Stimulated activated CD8-positive, alpha-beta memory T cell treated with anti-CD3 and anti-CD28 coated beads, Interleukin-7, amount 100 ng/mL, for 24 hours (primary cell): ENCODE measurements at places on chromosomes 5 and 9.

- DNase-seq: no peak
Observed at GRCh38 chr9:114729706-114730105, 47.7 kb upstream of the TEX48 start.

DNA sequence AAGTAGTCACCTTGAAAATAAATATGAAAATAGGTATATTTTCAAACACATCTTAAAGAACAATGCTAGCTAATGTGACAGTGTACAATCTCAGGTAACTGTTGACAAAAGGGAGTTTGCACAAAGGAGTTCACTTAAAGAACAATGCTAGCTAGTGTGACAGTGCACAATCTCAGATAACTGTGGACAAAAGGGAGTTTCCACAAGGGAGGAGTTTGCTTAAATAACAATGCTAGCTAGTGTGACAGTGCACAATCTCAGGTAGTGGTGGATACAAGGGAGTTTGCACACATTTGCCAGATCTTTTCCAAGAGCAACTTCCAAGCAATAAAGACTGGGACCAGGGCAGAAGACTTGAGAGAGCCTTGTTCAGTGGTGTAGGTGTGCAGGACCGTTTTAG lies 442.9 kb upstream of the FTMT start:
- DNase-seq: no peak

DNA sequence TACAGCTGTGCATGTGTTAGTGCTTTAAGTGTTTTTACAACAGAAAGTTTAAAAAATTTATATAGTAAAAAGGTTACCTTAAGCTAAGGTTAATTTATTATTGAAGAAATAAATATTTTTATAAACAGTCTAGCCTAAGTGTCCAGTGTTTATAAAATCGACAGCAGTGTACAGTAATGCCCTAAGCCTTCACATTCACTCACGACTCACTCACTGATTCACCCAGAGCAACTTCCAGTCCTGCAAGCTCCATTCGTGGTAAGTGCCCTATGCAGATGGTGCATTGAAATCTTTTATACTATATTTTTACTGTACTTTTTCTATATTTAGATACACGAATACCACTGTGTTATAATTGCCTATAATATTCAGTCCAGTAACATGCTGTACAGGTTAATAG lies 159.1 kb downstream of the ROR2 start:
- no peak for DNase-seq

DNA sequence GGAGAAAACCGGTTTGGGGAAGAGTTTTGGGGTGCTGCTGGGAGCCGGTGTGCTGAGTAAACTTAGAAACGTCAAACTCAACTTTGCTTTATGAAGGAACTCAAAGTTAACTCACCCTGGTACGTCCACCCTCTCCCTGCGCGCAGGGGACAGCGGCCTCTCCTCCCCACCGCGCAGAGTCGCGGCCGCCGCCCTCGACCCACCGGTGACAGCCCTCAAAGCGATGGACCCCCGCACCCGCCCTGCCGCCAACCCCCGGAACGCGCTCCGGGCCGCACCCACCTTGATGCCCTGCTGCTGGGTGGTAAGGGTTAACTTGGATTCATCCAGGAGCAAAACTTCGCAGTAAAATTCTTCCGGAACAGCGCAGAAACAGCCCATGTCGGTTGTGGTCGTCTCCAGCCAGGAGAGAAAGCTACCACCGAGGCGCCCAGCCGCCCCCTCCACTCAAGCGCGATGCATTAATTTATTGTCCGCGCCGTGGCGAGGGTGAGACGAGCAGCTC lies 366 bp downstream of the EPB41L4A start:
- no peak for DNase-seq

- DNase-seq: no peak
Observed at GRCh38 chr9:137053944-137054931, at the start of gene ENTPD2. Gene ENTPD2 (minus strand): TSS chr9:137054061. CDS start chr9:137053997, 64 bp downstream.
